Omental fat pad (tissue), 4 donors: ENCODE measurements at places on chromosomes 2 and 18.

- no peak for DNase-seq
Measured at GRCh38 chr2:14716319-14716718, 83.8 kb downstream of the LRATD1 start.

DNA sequence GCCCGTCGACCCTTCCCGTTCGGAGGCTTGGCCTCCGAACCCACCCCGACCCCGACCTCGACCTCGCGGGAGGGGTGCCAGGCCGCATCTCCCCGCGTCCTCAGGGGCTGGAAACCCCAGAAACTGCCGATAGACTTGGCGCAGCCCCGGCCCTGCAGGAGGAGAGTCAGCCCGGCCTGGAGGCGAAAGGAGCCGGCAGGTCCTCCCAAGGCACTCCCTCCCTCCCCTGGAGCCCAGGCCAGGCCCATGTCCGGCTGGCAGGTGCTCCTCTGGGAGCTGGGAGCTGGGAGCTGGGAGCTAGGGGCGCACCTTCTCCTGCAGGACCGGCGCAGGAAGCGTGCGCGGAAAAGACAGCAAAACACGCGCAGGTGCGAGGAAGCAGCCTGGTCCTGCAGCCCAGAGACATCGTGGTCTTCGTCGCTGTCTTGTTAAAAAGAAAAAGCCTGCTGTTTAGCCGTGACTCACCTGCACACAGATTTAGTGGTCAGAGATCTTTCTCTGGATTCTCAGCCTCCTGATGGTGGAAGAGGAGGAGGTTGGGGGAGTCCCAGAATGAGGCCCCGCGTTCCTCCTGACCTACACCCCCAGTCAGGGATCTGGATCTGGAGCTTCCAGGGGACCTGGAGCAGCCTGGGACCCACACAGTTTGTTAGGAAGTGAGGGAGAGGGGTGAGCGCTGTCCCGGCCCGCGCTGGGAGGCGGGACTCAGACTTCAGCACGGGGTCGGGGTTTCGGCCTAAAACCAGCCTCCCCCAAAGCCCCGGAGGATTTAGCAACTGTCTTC, 660 bp upstream of the MBP start:
- DNase-seq: no peak

- peak; percentile 69 for DNase-seq
Measured at GRCh38 chr2:112794131-112794733, 9.9 kb upstream of the IL1A start.

DNA sequence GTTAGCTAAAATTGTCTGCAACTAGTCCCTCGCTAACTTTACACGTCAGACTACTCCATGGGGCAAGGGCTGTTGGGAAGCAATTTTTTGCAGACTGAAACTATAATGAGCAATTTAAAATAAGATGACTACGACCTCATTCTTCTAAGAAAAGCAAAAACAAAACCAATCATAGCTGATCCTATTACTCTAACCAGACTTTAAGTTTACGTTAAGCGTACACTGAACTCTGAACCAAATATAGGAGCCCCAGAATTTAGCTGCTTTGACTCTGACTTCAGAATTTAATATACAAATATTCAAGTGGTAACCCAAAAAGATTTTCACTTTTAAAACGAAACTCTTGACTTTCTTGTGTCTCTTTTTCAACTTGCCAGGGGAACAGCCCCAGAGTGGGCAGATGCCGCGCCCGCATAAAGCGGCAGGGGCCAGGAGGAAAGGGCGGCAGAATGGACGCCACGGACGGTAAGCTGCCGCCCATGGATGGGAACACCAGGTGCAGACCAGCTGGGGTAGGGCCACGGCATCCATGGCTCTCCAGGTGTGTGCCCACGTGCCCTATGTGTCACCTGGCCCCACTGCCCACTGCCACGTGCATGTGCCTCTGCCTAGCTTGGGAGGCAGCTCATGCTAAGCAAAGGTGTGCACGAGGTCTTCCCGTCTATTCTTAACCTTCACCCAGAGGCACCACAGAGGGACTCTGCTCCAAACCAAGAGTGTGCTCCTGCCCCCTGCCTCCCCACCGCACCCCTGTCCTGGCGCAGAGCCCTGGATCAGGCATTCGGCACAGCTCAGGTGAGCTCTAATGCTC, 217.6 kb downstream of the HDAC4 start:
- peak; percentile 15 for DNase-seq
